ENCODE measurements at places on chromosomes 2 and 18.

DNA sequence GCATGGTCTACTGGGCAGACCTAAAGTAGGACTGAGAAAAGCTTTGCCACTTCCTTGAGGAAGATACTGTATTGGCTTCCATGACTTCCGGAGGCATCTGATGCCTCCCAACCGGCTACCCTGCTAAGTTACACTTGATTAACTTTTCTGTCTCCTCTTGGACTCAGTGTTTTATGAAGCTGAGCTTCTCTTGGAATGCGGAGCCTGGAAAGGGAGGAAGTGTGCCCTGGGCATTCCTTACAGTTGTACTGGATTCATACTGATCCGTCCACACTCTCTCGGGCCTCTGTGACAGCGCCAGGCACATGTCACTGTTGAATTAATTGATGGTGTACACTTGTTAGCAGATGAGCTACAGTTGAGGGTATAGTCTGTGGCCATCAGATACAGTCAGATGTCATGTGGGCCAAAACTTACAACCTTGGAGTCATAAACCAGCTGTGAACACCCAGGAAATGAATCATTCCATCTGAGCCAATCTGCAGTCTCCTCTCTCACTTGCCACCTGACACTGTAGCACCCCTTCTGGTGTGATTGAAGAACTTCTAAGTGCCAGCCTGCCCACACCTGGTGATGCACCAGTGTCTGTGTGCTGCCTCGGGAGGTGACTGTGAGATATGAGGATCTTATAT lies 122.5 kb downstream of the FHOD3 start:
- DNase-seq = no peak

GRCh38 chr2:77190721-77191346 lies 331.3 kb downstream of the LRRTM4 start:
- no peak for DNase-seq

DNA sequence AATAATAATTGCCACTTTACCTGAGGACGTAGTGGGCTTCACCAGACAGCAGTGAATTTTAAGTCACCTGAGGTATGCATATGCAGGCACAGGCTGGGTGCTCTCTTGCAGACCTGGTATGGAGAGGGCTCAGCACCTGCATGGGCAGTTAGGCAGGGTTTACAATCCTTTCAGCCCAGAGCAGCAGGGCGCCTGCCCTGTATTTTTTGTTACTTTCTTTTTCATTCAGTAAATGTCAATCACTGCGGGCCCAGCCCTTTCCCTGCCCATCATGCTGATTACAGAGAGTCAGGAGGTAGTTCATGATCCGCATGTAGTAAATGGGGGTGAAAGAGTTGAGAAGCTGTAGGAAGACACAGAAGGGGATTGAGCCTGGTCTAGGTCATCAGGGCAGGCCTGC lies 147.0 kb upstream of the ALPP start:
- DNase-seq = no peak

GRCh38 chr2:26595146-26595545 lies 46.0 kb downstream of the CIB4 start:
- no peak for DNase-seq
